ENCODE measurements at places on chromosomes 16 and 17.

DNA sequence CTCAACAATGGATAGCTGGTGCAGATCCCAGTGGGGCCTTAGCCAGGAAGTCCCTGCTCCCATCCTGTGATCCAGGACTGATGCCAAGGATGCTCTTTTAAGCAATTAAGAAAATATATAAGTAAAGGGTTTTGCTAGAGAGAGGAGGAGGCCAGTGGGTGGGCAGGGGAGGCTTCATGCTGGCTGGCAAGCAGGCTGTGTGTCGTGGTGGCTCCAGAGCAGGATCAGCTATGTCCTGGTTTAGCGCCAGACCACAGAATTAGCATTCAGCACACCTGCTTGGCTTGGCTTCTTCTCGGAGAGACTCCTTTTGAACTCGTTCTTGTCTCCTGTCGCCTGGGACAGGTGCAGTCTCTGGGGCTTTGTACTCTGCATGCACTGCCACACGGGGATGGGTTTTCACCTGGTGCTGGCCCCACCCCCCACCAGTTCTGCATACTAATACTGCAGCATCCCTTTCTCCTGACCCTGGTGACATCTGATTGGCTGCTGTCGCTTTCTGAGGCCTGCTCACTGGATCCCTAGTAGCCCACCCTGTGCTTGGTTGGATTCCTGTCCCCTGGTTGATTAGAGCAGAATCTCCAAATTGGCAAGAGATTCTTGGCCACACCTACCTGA lies 66.1 kb downstream of the PLD6 start:
- DNase-seq = no peak

DNA sequence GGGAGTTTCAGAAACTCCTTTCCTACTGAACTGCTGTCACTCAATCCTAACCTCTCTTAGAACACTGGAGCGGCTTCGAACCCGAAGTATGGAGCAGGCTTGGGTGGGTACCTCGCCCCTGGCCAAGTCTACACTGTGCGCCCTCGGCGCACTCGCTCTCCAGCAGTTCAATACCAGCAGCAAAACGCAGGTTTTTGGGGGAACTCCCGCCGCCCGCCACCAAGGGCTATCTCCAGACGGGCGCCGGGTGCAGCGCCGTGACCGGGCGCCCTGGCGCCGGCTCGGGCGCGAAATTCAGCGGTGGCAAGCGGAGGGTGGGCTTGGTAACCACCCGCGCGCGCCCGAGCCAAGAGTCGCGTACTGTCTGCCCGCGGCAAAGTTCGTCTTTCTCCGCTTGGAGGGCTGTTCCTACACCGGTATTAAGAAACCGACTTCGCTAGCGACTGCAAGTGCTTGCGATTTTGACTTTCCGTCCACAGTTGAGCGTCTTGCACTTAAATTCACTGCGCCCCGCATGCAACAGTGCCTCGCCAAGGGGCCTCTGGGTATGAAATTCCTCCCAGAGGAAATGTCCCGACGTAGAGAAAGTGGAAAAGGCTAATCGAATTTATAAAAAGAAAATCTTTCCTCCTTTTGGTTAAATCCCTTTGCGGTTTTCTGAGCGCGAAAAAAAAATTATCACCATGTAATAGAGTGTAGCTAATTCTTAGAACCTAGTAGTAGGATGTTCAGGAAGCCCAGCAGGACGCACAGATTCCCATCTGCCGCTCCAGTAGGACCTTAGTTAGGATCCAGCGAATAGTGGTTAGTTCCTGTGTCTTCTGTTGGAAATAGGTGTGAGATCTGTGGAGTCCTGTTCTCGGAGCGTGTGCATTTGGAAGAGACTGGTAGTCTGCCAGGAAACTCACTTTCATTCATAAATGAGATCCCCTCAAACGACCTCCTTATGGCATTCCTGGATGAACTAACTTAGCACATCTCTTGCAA lies 5.0 kb upstream of the SALL1 start:
- DNase-seq = no peak

GRCh38 chr16:88655733-88656281 lies 5.0 kb upstream of the CYBA start:
- no peak for DNase-seq

DNA sequence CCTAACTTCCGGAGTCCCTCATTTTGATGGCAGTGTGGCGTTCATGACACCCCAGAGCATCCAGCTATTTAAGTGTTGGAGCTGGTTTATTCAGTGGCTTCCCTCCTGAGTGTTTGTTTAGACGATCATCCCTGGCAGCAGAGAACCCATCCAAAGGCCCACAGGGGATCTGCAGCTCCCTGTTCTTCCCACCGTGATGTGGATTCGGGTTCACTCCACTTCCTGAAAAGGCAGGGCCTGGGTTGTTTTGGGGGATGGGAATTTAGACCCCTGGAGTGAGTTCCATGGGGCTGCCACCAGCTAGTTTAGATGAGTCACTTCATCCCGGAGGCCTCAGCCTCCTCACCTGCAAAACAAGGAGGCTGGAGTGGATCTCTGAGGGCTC lies 2.3 kb downstream of the KSR1 start:
- DNase-seq = no peak

GRCh38 chr17:63442549-63443035 lies 3.5 kb downstream of the CYB561 start:
- no peak for DNase-seq

DNA sequence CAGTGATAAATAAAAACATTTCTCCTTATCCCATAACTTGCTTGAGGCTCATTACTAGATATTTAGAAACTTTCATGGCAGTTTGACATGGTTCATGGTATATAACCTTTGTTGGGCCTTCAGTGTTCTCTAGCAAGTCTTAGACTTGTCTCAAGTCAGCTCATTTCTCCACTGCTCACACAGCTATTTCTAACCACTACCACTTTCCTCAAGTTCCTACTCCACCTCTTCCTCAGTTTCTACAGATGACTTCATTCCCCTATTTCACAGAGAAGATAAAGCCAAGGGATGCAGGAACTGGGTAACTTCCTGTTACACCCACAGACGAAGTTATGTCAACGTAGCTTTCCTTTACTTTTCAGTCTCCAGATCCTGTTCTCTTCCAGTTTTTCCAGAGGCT lies 23.2 kb downstream of the NLK start:
- DNase-seq = no peak

DNA sequence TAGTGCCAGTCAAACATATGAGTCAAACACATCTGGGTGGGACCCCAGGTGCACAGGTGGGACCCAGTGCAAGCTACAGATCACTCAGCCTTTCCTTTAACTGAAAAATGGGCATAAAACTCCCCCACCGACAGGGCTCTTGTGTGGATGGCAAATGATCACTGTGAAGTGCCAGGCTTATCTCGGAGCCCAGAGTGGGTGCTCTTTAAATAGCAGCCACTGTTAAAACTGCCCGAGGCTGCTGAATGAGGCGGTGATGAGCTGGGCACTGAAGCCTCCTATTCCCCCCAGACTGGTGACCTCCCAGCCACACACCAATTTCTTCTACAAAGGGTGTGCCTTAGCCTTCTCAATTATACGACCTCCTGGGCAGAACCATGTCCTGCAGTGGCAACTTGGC lies 433.8 kb downstream of the SLC39A11 start:
- DNase-seq = no peak

DNA sequence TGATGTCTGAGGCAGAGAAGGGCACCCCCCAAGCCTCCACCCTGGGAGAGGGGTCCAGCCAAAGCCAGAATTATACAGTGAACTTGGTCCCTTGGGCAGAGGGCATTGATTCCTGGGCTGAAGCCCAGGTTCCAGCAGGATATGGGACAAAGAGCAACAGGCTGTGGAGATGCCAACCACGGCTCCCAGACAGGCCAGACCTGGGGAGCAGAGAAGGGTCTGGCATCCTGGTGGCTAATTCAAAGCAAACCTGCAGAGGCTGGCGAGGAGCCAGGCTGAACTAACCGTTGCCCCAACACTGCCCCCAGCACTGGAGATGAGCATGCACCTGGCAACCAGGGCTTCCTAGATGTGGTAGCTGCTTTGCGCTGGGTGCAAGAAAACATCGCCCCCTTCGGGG lies 3.0 kb downstream of the CES3 start:
- no peak for DNase-seq

Measured in immature natural killer cell (primary cell).